Bronchial epithelial cell (primary cell): ENCODE measurements at places on chromosomes 5 and 9.

- no peak for DNase-seq
Measured at GRCh38 chr5:98813755-98814154, 40.3 kb downstream of the RGMB start.

DNA sequence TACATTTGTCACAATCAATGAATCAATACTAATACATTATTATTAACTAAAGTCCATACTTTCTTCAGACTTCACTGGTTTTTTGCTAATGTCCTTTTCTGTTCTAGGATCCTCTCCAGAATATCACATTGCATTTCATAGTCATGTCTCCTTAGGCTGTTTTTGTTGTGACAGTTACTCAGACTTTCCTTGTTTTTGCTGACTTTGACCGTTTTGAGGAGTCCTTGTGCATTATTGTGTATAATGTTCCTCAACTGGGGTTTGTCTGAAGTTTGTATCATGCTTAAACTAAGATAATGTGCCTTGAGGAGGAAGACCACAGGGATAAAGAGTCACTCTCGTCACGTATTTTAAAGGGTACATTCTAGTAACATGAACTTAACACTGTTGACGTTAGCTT is 376.9 kb downstream of the NTRK2 start:
- DNase-seq, result no peak

DNA sequence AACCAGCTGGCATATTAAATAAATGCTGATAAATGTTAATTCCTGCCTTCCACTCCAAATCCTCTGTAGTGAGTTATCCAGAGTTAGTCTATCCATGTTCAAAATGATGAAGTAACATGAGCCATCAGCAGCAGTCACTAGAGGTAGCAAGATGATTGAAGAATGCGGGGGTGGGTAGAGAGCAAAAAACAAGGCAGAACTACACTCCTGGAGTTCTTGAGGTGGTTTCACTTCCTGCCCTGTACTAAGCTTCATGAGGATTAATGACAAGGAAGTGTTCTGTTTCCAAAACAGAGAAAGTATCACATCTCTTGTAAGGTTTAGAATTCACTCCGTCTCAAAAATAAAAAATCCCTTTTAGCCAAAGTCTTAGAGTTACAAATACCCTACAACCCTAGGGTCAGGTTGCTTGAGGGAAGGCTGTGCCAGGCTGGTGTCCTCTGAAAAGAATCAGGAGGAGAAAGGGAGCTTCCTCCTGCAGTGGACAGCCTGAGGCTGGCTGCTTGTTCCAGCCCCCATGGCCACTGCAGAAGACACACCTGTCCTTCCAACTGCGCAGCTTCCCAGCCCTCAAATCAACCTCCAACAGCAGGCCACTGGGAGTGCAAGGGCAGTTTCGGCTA is 180.2 kb downstream of the DENND1A start:
- peak; percentile 65 for DNase-seq

DNA sequence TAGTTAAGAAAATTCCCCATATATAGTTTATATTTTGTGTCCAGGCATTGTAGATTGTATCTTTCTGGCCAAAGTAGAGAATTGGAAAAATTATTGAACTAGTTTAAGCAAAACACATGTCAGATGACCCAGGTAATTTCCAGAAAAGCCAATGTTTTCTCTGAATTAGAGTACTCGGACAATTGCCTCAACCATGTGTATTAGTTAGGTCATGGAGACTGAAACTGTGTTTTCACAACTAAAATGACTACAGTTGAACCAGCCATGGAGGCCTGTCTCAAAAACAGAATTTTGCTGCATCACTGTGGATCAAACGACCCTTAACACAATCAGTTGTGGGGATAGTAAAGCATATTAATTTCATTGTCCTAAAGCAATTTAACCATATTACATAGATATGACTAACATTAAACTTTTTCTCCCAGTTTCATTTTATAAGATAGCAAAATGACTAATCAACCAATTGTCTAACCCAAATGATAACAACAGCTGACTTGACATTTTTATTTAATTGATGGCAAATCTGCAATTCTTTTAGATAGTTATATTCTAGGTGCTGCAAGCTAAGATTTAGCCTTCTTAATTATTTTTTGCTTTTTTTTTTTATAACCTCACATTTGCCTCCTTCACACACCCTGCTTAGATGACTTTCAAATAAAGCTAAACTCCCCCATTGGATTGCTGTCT is 39.2 kb upstream of the SPDL1 start:
- DNase-seq, result no peak

DNA sequence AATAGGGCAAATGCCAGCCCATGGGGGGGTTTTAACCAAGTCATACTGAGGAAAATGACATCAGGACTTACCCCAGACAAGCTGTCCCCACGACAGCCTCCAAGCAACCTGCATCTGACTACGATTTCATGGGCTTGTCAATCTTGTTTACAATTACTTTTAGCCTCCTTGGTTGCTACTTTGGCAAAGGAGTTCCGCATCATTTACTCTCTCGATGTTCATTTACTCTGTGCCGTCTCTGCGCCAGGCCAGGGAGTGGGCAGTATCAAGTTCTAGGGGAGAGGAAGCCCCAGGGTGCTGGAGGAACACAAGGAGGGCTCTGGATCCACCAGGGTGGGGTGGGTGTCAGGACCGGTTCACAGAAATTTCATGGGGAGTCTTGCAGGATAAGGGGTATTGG is 23.9 kb downstream of the PTPN3 start:
- no peak for DNase-seq

DNA sequence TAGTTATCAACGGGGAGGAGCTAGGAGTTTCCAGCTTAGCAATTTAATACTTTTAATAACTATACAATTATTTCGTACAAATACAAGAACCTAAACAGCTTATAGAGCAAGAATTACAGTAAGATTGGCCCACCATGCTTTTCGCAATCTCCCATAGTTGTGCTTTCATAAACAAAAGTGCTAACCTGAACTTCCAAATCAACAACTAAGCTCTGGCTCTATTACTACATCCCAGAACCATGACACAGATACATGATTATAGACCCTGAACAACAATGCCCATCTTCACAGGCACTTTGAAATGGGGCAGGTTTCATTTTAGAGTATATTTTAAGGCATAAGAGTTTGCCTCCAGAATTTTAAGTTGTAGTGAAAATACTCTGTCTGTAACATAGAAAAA is 203.5 kb downstream of the DMRTA1 start:
- DNase-seq, result no peak

- no peak for DNase-seq
Measured at GRCh38 chr9:13814647-13815400, 499.1 kb downstream of the NFIB start.

GRCh38 chr5:161190778-161191177 is 338.8 kb upstream of the ATP10B start:
- no peak for DNase-seq

- no peak for DNase-seq
Measured at GRCh38 chr9:16290169-16290568, 580.3 kb downstream of the BNC2 start.

DNA sequence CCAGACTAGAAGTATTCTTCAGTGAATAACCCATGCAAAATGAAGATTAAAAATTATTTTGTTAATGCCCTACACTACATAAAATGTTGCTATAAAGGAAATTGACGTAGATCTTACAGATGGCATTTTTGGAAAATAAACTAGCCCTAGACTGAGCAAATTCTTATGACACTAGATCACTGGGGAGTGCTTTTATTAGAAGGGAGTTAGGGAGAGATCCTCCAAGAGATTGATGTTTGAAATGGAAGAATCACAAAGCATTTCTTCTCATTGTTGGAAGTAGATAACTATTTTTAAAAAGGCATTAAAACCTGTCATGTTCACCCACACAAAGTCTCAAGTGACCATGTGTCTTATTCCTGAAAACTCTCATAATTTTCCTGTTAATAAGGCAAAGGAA is 351.1 kb upstream of the TLE4 start:
- DNase-seq, result no peak

GRCh38 chr5:38816083-38817030 is 29.5 kb upstream of the OSMR start:
- peak; percentile 93 for DNase-seq

GRCh38 chr5:4662756-4663155 is 477.4 kb upstream of the ADAMTS16 start:
- no peak for DNase-seq

DNA sequence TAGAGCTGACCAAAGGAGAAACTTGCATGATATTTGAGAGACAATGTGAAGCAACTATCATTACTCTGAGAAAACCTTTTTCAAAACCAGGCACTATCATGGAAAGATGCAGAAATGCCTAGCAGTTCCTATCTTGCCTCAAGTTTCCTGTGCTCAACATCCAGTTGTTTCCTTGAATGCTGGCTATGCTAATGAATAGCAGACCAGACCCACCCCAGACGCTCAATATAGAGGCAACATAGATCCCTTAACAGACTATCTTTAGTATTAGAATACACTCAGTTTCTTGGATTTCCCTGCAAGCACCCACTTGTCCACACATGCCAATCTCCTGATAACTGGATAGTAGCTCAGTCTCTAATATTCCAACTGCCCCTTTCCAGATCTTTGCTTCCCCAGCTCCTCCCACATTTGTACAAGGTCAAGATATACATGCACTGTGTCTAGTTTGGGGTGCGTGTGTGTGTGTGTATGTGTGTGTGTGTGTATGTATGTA is 93.3 kb upstream of the PCSK5 start:
- DNase-seq, result peak; percentile 88

DNA sequence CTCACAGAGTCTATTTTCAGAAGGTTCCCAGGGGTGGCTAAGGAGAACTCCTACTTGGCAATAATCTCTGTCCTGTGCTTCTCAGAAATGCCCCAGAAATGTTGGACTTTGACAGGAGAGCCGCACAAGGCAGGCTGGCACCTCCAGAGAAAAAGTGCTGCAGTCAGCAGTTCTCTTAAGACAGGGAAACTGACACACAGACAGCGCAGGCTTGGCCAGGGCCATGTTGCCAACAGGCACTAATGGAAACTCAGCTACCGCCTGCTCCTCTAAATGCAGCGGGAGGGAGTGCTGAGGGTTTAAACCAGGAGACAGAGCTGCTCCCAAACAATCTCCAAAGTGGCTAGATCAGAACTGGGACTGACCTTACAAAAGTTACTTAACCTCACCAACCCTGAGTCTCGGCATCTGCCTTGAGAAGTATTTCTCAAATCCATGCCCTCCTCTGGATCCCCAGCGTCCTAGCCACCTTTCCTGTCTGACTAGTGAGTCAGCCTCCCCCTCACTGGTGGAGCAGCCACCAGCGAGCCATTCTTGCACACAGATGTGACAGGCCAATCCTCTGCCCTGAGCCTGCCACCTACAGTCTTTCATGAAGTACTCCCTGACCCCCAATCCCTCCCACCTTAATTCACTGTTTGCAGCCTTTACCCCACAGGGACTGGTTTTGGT is 186.4 kb downstream of the CDK5RAP2 start:
- peak; percentile 53 for DNase-seq

- DNase-seq, result peak; percentile 37
Measured at GRCh38 chr5:88883059-88883835, at the start of gene MEF2C. TSS of gene MEF2C (minus strand) at chr5:88883184. CDS start at chr5:88823788, 59,396 bp downstream.

DNA sequence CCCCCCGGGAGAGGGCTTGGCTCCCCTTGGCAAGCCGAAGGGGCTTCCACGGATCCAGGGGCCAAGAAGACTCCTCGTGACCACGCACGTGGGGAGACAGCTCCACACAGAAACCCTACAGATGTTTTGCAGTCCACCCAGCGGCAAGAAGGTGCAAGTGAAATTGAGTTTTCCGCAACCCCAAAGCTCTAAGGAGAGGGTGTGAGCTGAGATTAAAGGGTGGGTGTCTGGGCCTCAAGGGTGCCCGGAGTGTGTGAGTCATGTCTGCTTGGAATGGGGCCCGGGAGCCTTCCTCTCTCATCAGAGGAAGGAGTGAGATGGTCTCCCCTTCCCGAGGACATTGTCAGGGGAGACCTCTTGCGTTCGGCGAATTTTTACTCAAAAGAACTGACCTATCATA is 79.1 kb downstream of the OLFM1 start:
- DNase-seq, result no peak

DNA sequence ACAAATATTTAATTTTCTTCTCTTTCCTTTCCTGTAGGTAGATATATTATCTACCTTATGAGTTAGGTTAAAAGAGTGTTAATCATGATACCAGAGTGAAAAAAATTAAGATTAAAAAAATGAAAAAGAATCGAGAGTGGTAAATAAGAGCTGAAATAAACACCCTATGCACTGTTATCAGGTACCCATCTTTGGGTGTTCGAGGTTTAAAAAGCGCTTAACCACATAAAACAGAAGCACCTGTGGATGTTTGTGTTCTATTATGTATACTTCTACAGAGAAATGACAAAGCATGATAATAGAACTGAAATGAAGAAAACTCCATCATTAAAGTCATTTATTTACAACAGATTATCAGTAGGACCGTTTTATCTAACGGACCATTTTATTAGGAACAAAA is 25.7 kb upstream of the GCNT4 start:
- DNase-seq, result no peak

GRCh38 chr9:135809166-135809565 is 98.2 kb downstream of the CAMSAP1 start:
- DNase-seq, result no peak

GRCh38 chr5:118544887-118545449 is 443.4 kb downstream of the DTWD2 start:
- no peak for DNase-seq

DNA sequence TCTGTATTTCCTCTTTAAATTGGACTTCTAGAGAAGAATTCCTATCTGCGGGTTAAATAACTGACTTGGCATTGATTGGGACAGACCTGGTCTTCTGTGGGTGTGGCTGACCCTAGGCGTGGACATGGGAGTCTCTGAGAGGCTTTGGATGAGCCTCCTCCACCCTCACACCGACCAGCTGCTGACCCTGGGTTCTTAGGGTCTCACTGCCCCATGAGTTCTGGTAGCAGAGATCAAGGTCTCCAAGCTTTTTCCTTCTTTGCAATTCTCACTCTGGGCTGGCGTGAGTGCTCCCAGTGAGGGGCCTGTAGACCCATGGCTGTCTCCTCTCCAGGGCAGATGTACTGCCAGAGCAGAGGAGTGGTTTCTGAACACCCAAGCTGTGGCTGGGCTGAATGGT is 41.6 kb upstream of the PITX1 start:
- no peak for DNase-seq
